ENCODE measurements at places on chromosomes 12 and 14.

- no peak for DNase-seq
These were observed 150.6 kb downstream of the NTF3 start for GRCh38 chr12:5582541-5582940.

- DNase-seq = no peak
These were observed 5.5 kb downstream of the TAPBPL start for GRCh38 chr12:6457220-6457945.

DNA sequence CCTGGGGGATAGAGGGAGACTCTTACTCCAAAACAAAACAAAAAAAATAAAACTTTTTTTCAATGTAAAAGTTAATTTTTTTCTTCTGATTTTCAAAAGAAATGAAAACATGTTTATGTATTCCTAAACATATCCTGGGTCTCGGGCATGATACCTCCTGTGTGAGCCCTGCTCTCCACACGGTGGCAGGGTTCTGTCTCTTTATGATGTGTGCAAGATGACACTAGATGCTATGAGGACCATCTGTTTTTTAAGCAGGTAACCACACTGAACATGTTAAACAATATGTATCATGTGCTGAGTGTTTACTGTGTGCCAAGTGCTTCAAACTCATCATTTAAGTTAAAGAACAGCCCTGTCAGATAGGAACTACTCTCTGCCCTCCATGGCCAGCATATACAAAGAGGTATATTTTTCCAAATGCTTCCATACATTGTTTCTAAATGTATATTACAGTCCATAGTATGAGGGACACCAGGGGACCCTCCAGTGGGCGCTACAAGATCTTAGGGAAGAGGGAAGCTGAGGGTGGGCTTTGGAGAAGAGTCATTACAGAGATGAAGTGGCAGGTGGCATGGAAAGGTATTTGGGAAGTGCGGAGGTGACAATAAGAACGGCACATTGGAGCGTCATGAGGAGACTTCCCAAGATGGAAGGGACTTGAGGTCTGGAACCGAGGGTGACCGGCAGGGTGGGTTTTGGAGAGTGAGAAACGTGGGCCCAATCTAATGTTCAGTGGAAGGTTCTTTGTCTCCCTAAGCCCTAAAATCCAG lies 28.5 kb downstream of the FOS start:
- no peak for DNase-seq

DNA sequence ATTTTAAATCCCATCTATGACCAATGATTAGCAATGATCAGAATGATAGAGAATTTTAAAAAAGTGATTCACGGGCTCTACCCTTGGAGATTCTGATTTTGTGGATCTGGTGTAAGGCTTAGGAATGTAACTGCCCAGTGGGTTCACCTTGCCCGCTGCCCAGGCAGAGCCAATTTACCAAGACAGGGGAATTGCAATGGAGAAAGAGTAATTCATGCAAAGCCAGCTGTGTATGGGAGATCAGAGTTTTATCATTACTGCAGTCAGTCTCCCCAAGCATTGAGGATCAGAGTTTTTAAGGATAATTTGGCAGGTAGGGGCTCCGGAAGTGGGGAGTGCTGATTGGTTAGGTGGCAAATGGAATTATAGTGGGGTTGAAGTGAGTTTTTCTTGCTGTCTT lies 480.6 kb downstream of the ATP23 start:
- DNase-seq = no peak

- DNase-seq = no peak
These were observed 15.0 kb upstream of the TMEM119 start for GRCh38 chr12:108612788-108613282.

DNA sequence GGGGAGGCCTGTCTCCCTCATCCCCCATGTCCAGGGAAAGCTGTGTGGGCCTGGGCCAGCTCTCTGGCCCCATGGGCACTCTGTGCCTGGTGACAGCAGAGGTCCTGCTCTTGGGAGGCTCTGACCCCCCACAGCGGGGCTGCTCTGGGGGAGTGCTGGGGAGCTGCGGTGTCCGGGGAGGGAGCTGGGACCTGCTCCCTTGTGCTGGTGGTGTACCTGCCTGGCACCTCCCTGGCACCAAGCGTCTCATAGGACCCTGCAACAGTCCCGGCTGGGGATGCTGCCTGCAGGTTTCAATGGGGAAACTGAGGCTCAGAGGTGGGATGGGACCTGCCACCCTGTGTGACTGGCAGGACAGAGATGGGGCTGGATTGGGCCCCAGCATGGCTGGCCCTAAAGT lies 111.3 kb downstream of the KIF26A start:
- no peak for DNase-seq

DNA sequence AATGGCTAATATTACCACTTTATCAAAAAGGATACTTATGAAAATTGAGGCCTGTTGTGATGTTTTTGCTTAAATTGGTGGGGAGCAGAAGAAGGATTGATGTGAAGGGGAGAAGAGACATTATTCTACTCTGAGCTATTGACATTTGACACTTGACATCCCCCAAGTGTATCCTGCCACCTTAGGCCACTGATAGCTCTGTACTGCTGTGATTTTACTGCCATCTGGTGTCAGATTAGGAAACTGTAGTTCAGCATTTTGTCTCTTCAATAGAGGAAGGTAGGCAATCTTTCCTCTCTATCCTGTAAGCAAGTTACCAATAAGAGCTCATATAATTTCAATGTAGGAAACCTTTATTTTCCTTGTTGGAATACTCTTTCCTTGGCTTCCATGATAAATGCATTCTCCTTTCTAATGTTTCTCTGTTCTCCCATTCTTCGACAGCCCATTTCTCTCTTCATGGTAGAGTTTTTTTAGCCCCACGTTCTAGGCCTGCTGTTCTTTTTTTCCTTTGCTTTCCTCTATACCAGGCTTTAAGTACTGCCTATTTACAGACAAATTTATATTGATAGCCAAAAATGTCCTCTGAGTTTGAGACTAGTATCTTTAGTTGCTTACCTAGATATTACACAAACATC lies 46.3 kb downstream of the PPHLN1 start:
- DNase-seq = peak; percentile 72

- no peak for DNase-seq
These were observed 41.9 kb downstream of the ATP23 start for GRCh38 chr12:57983146-57983857.
